ENCODE measurements at places on chromosomes 3 and 15.
A peak's percentile ranks its signal among the peaks of the same experiment; 100 is the strongest.

DNA sequence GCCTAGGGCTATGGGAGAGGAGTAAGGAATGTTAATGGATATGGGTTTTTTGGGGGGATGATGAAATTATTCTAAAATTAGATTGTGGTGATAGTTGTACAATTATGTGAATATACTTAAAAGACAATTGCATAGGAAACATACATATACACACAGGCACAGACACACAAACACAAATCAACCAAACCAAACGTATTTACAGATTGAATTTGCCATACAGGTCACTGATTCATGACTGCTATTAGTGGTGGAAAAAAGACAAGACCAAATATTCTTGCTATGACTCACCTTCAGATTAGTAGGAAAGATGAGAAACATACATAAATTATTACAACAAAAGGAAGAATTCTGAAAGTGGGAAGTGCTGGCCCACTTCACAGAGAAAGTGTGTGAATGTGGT is 85.3 kb downstream of the C3orf38 start:
- no peak for DNase-seq

DNA sequence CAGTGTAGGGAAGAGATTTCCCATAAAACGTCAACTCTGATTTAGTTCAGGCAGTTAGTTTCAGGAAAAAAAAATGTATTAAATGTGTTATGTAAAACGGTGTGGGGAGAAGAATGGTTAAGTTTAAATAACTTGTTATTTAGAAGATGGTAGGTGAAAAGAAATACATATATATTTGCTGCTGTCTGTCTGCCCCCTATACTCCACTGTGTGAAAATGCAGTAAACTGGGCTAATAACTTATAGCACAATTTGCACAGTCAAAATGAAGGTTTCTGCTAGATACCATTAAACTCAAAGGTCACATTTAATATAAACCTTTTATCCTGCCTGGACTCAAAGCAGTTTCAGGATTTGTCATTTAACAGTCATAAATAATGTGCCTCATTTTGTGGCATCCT is 515.0 kb downstream of the FGF12 start:
- no peak for DNase-seq

DNA sequence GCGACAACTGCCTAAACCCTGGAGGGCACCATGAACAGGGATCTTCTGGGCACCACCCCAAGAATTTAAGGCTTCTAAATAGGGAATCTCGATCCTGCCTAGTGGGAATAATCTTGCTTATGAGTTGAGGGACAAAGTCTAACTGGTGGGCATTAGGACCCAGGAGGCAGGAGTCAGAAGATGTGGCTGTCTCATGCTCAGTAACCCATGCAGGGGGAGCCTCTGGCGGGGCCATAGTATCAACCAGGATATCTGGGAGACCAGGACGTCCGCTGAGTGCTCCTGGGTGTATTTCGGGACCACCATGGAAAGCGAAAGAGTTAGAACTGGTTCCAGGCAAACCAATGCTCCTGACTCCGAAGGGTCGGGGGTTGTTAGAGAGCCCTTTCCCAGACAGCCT is 356.1 kb downstream of the OTOL1 start:
- no peak for DNase-seq

GRCh38 chr3:126883241-126883640 is 99.7 kb upstream of the PLXNA1 start:
- DNase-seq, result no peak

DNA sequence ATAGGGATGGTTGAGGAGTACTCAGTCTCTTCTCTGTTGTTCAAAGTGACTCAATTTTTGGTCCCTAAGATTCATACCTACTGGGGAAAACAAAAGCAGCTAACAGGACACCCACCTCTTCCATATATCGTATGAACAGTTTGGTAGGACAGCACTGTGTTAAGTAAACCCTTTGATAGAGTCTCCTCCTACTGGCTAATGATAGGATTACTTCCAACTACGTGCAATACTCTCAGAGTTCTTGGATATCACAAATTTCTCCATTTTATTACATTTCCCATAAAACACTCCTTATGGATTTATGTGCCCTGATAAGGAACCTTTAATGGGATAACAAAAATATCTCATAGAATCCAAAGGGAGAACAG is 200.2 kb upstream of the GOLGA6L4 start:
- peak; percentile 21 for DNase-seq

DNA sequence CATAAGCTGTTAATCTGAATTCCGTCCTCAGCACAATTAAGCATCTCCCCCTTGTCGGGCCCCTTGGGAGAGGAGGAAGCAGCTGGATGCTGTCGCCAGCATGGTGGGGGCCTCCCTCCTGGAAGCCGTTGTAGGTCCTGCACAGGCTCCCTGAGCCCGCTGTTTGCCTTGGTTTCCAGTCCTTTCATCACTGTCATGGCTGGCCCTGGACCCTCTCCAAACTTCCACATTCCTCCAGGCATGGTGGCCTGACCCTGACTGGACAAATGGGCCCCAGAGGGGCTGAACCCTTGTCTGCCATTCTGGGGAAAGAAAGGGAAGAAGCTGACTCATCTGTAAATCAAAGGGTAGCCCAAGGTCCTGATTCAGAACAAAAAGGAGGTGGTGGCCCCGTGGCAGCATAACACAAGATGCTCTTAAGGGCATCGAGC is 300.5 kb upstream of the LRRFIP2 start:
- DNase-seq, result no peak

GRCh38 chr15:84603630-84604379 is 3.0 kb downstream of the ZSCAN2 start:
- no peak for DNase-seq

- DNase-seq, result no peak
Observed at GRCh38 chr15:34993412-34993811, 5.3 kb upstream of the ZNF770 start.

- no peak for DNase-seq
Observed at GRCh38 chr3:140022066-140022770, 87.2 kb downstream of the CLSTN2 start.

DNA sequence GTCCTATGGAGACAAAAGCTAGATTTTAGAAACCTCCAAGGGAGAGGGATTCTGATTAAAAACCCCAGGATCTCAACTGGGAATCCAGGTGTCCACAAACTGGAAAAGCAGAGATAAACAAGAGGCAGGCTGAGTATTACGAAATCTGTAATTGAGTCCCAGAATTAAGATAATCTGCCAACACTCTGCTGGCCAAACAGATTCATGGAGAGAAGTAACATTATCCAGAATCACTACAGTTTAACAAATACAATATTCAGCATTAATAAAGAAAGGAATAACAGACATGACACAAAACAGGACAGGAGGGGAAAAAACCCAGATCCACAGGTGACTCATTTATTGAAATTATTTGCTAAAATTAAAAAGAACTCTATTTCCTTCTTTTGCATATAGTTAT is 227.2 kb upstream of the NANOGP8 start:
- DNase-seq, result peak; percentile 47

GRCh38 chr3:183775781-183776180 is 49.6 kb downstream of the MAP6D1 start:
- no peak for DNase-seq

GRCh38 chr3:148992635-148993255 is 1.4 kb downstream of the GYG1 start:
- DNase-seq, result no peak
